Glomerular endothelial cell (primary cell): ENCODE measurements at places on chromosomes 11 and 22. TPM values are rescaled to one million over a fixed set of nuclear protein-coding genes. Genes with fewer than 3 reads are reported as not detected.

C11orf16 gene
- total RNA-seq = not detected in 2 replicates

VSIG2 gene
- total RNA-seq = 1.1 TPM in 1 of 2 replicates, not detected in the other

PHF5A gene
- 26.1 and 43.8 TPM in 2 replicates for total RNA-seq

FZD4 gene
- total RNA-seq = 103 and 107 TPM in 2 replicates

DDTL gene
- total RNA-seq = 2.6 TPM in 1 of 2 replicates, not detected in the other

FAM118A gene
- total RNA-seq = 17.5 and 58.9 TPM in 2 replicates

GPR83 gene
- total RNA-seq = not detected in 2 replicates

RIMBP3C gene
- total RNA-seq = 0.44 TPM in 1 of 2 replicates, not detected in the other

CSNK2A3 gene
- 1.1 and 2.0 TPM in 2 replicates for total RNA-seq

DGAT2 gene
- 0.88 and 3.0 TPM in 2 replicates for total RNA-seq

LRRC55 gene
- 0.05 and 1.3 TPM in 2 replicates for total RNA-seq

TH gene
- 0.23 TPM in 1 of 2 replicates, not detected in the other for total RNA-seq

OR5J2 gene
- not detected in 2 replicates for total RNA-seq

GPHA2 gene
- total RNA-seq = not detected in 2 replicates

TMEM109 gene
- total RNA-seq = 123 and 167 TPM in 2 replicates

C22orf31 gene
- total RNA-seq = not detected in 2 replicates

MMP8 gene
- total RNA-seq = not detected in 2 replicates

RIBC2 gene
- 0.23 TPM in 1 of 2 replicates, not detected in the other for total RNA-seq

CCDC179 gene
- total RNA-seq = not detected in 2 replicates

PRG3 gene
- total RNA-seq = not detected in 2 replicates

PHETA2 gene
- 17.3 and 18.9 TPM in 2 replicates for total RNA-seq

HEPHL1 gene
- not detected in 2 replicates for total RNA-seq

TIMM8B gene
- total RNA-seq = 39.2 and 43.8 TPM in 2 replicates

VWA5A gene
- total RNA-seq = 9.1 and 12.9 TPM in 2 replicates

LSP1 gene
- total RNA-seq = 1.1 TPM in 1 of 2 replicates, not detected in the other

CRY2 gene
- 11.2 and 16.0 TPM in 2 replicates for total RNA-seq

SLC7A4 gene
- total RNA-seq = not detected in 2 replicates

OR56A5 gene
- not detected in 2 replicates for total RNA-seq

OR52I2 gene
- not detected in 2 replicates for total RNA-seq

CRYBB2 gene
- total RNA-seq = 0.24 and 1.1 TPM in 2 replicates

ZNF74 gene
- total RNA-seq = 9.6 and 13.8 TPM in 2 replicates

SAA1 gene
- not detected in 2 replicates for total RNA-seq

C11orf52 gene
- total RNA-seq = 0.18 and 1.1 TPM in 2 replicates

CASP1 gene
- 32.0 and 40.8 TPM in 2 replicates for total RNA-seq

MRGPRX4 gene
- total RNA-seq = not detected in 2 replicates

MSANTD2 gene
- 10.1 and 17.4 TPM in 2 replicates for total RNA-seq

OR5P2 gene
- not detected in 2 replicates for total RNA-seq

ASRGL1 gene
- total RNA-seq = 7.8 and 41.4 TPM in 2 replicates

ADM gene
- total RNA-seq = 87.0 and 170 TPM in 2 replicates

SAA4 gene
- not detected in 2 replicates for total RNA-seq

NTM gene
- total RNA-seq = 10.3 and 13.2 TPM in 2 replicates

SOX10 gene
- total RNA-seq = not detected in 2 replicates

CYP2D6 gene
- total RNA-seq = 0.76 TPM in 1 of 2 replicates, not detected in the other

ANKK1 gene
- 0.12 TPM in 1 of 2 replicates, not detected in the other for total RNA-seq

PAMR1 gene
- total RNA-seq = 0.18 TPM in 1 of 2 replicates, not detected in the other

MCHR1 gene
- 0.88 TPM in 1 of 2 replicates, not detected in the other for total RNA-seq

PSMD13 gene
- total RNA-seq = 176 and 182 TPM in 2 replicates

FBXO3 gene
- total RNA-seq = 24.4 and 37.2 TPM in 2 replicates
